ENCODE measurements at places on chromosomes 7 and 10.

- DNase-seq: no peak
Measured at GRCh38 chr10:67603086-67603485, 92.9 kb downstream of the CTNNA3 start.

DNA sequence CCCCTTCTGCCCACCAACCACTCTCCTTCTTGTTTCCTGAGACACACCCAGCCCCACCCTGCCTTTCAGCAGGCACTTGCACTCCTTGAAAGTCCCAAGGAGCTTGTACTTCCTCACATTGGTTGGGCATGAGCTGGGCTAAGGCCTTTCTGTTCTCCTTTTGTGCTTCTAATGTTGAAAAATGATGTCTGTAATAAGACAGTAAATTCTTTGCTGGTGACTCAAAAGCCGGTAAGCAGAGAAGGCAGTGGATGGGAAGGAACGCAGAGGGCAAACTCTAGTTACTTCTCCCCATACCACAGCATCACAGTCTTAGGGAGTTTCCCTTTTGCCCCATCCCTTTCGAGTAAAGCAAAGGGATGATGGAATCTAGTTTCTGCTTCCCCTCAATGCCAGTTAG is 185.6 kb downstream of the PLXNA4 start:
- DNase-seq: no peak

GRCh38 chr10:43237631-43238446 is 29.0 kb downstream of the RASGEF1A start:
- no peak for DNase-seq

- DNase-seq: no peak
Measured at GRCh38 chr10:51879238-51879637, 179.8 kb upstream of the CSTF2T start.

GRCh38 chr7:30896783-30897637 is 14.6 kb upstream of the AQP1 start:
- no peak for DNase-seq

DNA sequence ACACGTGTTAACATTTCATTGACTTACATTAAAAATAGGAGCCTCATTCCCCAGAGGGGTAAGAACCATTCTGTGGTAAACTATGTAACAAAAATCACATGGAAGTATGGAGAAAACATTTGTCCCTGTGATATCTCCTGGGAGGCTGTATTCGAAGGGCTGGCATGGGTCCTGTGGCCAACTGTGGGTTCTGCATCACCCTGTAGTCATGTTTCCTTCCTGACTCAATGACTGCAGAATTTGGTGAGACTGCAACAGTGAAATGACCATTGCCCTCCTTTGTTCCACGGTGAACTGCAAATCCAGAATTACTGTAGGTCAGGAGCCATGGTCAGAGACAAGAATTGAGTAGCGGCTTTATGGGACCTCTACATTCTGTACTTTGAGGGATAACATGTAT is 3.6 kb upstream of the ZEB1 start:
- no peak for DNase-seq

All from stimulated activated CD4-positive, alpha-beta T cell treated with anti-CD3 and anti-CD28 coated beads, Interleukin-2, amount 100 ng/mL, for 48 hours (primary cell).